Cerebellar cortex (tissue), 1 donor: ENCODE measurements at places on chromosomes 3 and 15.

GRCh38 chr15:64824929-64825430 is 467 bp downstream of the PIF1 start:
- no peak for DNase-seq

DNA sequence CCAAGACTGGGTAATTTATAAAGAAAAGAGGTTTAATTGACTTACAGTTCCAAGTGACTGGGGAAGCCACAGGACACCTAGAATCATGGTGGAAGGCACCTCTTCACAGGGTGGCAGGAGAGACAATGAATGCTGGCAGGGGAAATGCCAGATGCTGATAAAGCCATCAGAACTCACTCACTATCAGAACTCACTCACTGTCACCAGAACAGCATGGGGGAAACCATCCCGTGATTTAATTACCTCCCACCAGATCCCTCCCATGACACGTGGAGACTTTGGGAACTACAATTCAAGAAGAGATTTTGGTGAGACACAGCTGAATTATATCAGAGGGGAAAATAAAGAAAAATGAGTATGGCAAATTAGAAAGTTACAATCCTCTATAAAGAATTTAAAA is 310.9 kb downstream of the BCHE start:
- no peak for DNase-seq

DNA sequence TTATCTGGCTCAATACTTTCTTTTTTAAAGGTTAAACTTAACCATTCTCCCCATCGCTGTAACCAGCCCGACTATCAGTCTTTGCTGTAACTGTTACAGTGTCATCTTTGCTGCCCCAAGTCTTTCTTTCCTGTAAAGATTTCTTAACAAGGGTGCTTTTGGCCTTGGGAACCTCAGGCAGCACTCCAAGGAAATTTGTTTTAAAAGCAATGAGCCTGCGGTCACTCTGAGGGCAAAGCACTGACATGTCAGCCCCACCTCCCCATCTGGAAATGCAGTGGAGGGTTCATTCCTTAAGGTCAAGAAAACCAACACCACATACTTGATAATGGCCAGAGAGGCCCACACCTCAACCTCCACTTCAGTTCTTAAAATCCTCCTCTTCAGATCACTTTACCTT is 3.2 kb downstream of the TRANK1 start:
- no peak for DNase-seq

- no peak for DNase-seq
Observed at GRCh38 chr3:12842469-12842868, 1.1 kb upstream of the RPL32 start.

DNA sequence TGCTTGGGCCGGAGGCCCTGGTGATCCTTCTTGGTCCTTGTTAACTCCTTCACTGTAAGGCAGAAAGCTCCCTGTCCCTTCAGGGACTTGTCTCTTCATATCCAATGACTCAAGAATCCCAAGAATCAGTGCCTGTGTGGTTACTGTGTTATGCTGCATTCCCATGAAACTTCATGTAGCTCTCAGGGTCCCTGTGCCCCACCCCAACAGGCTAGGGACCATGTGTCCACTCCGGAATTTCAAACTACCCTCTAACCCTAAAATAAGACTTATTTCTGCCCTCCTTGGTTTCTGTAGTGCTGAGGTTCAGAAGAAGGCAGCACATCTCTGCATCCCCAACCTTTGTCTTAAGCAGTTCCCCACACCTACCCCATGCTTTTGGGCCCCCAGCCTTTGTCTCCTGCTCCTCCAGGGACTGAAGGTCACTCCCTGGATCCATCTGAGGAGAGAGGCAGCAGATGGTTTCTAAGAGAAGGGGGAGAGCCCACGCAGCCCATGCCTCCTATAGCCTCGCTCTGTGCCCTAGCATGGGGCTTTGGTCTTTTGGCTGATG is 531 bp upstream of the MAP1A start:
- peak; percentile 72 for DNase-seq

GRCh38 chr15:51818150-51818549 is 11.3 kb upstream of the TMOD3 start:
- DNase-seq, result no peak

DNA sequence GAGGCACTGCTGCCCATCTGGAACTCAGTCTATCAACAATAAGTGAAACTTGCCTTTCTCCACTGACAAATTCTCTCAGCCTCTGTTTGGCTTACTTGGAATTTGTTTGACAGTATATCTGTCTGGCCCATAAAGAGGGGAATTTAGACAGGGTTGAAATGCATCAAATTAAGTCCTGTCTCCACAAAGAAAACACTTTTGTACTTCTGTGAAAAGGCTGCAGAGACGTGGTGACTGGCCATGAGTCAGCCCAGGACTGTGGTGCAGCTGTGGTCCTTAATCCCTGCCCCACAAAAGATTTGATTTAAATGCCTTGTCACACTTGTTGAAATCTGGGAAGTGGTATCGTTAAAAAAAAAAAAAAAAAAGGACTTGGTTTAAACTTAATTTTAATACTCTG is 47.5 kb downstream of the RYR3 start:
- no peak for DNase-seq

DNA sequence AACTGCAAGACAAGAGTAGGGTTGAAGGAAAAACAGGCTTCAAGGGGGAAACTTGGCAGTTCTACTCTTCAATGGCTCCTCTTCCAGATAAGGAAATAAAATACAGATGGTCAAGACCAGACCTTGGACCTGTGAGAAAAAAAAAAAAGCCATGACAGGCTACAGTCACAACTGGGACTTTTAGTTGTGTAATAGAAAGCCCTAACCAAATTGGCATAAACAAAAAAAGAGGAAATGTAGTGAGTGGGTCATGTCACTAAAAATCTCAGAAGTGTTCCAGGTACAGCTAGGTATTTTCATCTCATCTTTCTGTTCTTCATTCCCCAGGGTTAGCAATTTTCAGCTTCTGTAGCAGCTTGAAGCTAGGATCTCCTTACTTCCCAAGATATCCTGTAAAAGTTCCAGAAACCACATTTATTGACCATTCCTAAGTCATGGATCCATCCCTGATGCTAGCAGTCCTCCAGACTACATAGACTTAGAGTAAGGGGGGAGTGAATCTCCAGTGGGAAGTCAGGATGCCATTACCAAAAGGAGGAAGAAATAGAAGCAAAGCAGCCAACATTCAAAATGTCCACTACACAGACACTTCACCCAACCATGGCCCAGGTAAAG is 61.0 kb upstream of the CSTA start:
- DNase-seq, result no peak

DNA sequence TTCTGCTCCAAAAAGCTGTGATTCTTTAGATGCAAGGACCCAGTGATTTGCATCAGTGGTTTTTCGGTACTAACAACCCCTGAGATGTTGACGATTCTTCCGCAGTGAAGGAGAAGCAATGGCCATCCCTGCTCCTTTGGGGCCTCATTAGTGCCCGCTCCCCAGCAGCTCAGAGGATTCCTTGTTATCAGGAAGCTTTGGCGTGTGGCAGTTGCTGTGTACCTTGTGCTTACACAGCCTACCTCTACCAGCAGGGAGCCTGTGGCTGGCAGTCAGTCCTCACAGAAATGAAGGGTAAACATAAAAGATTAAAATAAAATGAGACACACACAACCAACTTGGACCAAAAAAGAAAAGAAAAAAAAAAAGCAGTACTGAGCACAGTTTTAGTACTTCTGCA is 55.2 kb downstream of the CNTN3 start:
- DNase-seq, result no peak

GRCh38 chr15:48928877-48929538 is 34.7 kb downstream of the SHC4 start:
- DNase-seq, result no peak

DNA sequence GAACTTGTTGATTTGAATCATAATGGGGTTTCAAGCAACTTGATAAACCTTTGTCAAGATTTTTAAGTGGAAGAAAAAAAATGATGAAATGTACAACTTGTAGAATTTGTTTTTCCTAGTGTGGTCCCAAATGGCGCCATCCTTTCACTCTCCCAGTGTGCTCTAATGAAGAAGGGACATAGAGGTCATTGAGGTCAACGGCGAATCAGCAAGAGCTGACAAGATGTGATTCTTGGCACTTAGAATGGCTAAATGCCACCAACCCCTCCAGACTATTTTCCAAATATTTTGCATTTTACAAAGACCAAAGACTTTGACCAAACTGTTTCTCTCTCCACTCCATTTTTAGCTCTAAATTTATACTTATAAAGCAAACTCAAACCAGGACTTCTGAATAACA is 320.2 kb upstream of the MME start:
- DNase-seq, result peak; percentile 64

GRCh38 chr3:87307805-87308204 is 31.4 kb upstream of the POU1F1 start:
- DNase-seq, result no peak

DNA sequence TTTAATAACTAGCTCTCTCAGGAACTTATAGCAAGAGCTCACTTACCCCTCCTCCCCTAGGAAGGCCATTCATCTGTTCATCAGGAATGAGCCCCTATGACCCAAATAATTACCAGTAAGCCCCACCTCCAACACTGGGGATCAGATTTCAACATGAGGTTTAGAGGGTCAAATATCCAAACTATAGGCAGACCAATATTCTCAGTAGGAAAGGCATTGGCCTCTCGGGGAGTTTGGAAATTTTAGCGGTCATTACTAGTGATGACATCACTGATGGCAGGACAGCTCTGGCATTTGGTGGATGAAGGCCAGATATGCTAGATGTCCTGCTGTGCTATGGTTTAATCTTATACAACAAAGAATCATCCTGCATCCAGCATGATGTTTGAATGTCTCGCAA is 15.2 kb upstream of the CD47 start:
- DNase-seq, result no peak

- DNase-seq, result no peak
Observed at GRCh38 chr3:187735837-187736236, 9.4 kb downstream of the BCL6 start.

- DNase-seq, result no peak
Observed at GRCh38 chr3:57983734-57984518, 24.3 kb upstream of the FLNB start.

GRCh38 chr3:131110087-131110486 is 83.4 kb downstream of the NEK11 start:
- no peak for DNase-seq

GRCh38 chr3:174413062-174413912 is 445.8 kb upstream of the NAALADL2 start:
- no peak for DNase-seq

DNA sequence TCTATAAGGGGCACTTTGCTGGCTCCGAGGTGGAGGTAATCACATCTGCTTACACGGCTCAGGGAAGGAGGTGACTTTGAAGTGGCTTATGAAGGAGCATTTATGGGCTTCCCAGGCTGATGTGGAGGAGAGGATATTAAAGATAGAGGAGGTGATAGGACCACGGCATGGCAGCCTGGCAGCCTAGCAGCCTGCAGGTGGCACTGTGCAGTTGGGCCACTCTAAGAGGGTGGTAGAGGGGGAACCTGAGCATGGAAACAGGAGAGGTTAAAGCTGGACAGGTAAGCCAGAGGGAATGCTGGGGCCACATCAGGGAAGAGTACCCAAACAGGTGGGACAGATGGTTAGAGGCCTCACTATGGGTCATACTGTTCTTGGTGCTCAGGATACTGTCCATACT is 375.0 kb downstream of the WDR72 start:
- no peak for DNase-seq

- DNase-seq, result no peak
Observed at GRCh38 chr3:53725387-53725995, 120.7 kb downstream of the CHDH start.

- no peak for DNase-seq
Observed at GRCh38 chr3:130725746-130726145, 20.9 kb downstream of the PIK3R4 start.

DNA sequence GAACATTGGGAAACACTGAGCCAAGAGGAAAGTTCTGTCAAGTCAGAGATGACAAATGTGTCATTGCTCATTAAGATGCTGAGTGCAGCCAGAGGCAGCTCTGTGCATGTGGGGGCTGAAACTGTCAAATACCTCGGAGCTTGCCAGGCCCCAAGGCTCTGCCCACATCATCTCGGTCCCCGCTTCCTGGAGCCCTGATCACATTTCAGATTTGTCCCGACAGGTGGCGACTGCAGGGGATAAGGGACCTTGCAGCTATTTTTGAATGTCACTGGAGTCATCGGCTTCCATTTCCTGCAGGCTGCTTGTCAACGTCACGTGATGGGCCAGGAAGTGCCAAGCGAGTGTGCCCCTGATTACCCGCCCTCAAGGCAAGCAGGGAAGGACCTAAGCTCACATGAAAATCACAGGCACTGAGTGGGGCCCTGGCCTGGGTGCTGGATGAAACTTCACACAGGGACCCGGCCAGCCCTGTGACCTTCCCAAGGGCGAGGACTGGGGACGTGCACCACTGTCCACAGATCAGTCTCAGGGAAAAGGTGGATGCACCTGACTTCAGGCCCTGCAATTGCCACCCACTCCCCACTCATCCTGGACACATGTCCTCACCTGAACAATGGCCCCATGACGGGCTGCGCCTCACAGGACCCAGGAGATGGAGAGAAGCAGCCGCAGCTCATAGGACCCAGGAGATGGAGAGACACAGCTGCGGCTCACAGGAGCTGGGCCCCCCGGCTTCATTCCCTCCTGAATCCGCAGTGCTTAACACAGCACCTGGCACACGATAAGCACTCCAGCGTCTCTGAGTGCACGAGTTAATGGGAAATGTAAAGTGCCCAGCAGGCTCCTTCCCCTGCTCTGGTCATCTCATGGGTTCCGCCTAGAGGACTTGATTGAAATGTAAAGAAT is 73.4 kb downstream of the NUP210 start:
- DNase-seq, result peak; percentile 44

DNA sequence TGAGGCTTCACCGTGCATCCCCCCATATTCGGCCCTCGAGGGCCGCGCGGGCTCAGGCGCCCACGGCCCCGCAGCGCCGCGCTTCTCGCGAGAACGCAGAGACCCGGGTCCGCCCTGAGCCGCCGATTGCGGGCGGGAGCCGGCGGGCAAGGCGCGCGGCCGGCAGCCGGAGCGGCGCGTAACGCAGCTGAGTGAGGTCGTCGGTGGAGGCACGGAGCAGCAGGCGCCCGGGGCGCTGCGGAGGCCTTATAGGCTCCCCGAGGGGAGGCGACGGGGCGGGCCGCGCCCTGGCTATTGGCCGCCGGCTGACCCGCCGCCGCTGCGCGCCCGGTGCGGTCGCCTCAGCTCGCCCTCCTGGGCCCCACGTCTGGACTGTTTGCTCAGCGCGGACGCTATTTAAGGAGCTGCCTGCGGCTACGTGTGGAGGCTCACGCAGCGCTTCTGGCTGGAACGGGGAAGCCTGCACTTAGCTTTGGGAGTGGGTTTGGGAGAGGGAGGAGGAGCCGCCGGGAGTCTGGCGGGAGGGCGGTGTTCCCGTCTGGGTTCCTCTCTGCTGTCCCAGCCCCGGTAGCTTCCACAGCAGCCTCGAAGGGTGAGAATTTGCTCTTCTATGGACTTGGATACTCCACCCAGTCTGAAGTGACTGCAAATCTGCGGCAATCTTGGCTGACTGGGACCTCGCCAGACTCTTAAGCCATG is at the start of gene PLOD2:
TSS of gene PLOD2 (minus strand) at position 221 of the 699 bp plus-strand sequence. CDS start at position 26, 195 bp downstream.
- DNase-seq, result peak; percentile 31

DNA sequence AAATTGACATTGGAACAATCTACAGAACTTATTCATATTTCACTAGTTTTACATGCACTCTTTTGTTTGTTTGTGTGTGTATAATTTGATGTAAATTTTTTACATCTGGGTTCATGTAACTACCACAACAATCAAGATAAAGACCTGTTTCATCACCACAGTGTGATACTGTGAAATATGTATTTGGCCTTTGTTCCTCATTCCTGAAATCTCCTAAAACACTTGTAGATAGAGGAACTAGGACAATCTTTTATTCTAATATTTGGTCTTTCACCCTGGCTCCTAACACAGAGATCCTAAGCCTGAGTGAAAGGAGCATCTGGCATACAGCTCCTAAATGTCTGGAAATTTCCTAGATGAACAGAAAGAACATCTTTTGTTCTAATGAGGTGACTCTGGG is 155.0 kb upstream of the GPR149 start:
- DNase-seq, result peak; percentile 31

GRCh38 chr15:33742800-33743199 is 225.5 kb upstream of the CHRM5 start:
- DNase-seq, result peak; percentile 80
